Mammary epithelial cell (primary cell): ENCODE measurements at places on chromosomes 1 and 21. TPM values are rescaled to one million over a fixed set of nuclear protein-coding genes. Genes with fewer than 3 reads are reported as not detected.
A peak's percentile ranks its signal among the peaks of the same experiment; 100 is the strongest.

- no peak for DNase-seq
These were observed 94.0 kb upstream of the FMN2 start for GRCh38 chr1:239997515-239998311.

DNA sequence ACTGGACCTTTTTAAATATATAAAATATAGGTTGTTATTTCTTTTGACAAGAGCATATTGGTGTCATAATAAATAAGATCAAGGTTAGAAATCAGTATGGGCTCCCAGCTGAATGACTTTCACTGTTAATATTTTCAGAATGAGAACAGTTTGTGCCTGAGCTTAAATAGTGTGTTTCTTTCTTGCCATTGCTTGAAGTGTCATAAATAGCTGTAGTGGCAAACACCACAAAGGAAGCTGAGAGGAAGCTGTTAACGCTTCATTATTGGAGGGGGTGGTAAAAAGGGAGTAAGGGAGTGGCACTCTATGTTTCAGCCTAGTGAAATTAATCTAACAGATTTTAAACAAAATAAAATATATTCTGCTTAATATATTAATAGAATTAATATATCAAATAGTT lies 1089.8 kb upstream of the NCAM2 start:
- no peak for DNase-seq

DNA sequence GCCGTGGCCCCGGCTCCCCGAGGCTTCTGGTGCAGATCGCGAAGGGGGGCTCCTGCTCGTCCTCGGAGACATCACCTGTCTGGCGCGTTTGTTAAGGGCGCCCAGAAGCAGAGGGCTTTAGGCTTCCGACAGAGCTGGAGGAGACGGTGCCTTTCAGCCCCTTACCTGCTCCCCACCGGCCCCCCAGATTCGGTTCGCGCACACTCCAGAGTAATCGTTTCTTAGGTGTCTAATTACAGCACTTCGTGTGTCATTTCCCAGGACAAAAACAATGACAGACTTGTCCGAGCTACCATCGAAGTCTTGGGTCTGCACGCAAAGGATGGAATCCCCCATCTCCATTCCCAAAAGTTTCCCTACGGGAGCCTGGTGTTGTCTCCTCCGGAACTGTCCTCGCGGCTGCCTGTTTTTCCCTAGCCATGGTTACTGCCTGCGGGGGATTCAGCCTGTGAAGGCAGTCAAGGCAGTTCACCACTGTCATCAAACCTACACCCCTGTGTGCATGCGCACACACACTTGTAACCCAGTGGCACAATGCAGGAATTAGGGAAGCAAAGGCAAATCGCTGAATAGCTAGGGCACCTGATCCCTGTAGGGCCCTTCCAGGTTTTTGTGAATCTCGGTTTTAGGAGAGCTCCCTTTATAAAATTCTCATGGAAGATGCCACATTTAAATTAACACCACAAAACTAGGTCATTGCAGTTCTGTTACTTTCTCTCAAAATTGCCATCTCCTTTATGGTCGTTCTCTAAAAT lies 738 bp upstream of the CDC42BPA start:
- DNase-seq, result peak; percentile 61

DNA sequence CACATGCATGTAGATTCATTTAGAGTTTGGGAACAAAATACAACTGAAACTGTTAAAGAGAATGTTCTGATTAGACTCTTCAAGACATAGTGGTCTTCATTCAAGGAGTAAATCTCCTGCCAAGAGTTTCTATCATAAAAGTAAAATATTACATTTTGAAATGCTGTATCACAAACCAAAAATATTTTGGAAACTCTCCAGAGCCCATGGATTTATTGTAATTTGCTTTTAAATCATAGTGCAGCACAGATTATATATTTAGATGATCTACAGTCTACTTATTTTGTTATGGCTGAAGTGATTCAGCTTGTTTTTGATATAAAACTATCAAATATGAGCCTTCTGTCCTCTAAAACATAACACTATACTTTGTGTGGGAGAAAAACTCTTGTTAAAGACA lies 105.3 kb downstream of the DISP1 start:
- DNase-seq, result no peak

- DNase-seq, result peak; percentile 58
These were observed 25.1 kb downstream of the AK4 start for GRCh38 chr1:65172936-65173690.

- peak; percentile 25 for DNase-seq
These were observed 234.3 kb upstream of the NFIA start for GRCh38 chr1:60847855-60848582.

GRCh38 chr1:14396100-14396499 lies 202.4 kb upstream of the KAZN start:
- DNase-seq, result no peak

GRCh38 chr1:112247036-112247597 lies 148.9 kb upstream of the CTTNBP2NL start:
- no peak for DNase-seq

The ZNF678 gene
- total RNA-seq, result 5.8 TPM

The KRTAP12-2 gene
- total RNA-seq, result not detected in 2 replicates

The ITLN2 gene
- total RNA-seq, result 0.50 TPM

The NPPA gene
- not detected in 2 replicates for total RNA-seq
